ENCODE measurements at places on chromosomes 1 and 21.

GRCh38 chr1:160841079-160841478, 21.6 kb downstream of the CD244 start:
- DNase-seq, result no peak

DNA sequence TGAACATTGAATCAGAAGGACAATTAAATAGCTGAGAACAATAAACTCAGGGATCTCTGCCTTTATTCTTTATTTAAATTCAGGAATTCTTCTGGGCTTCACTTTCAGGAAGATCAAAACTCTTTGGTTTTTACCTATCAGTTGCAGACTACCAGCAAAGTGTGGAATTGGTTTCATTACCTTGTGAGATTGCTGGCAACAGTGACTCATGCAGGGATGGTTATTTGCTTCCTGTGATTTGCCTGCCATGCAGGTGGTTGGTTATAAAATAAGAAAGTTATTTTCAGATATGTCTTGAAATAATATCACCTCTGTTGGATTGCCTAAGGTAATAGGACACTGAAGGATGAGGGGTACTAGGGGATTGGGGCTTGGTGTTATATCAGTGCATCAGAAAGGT, 204.6 kb downstream of the PTBP2 start:
- DNase-seq, result no peak

GRCh38 chr1:162136760-162137159, 67.3 kb downstream of the NOS1AP start:
- peak; percentile 29 for DNase-seq

DNA sequence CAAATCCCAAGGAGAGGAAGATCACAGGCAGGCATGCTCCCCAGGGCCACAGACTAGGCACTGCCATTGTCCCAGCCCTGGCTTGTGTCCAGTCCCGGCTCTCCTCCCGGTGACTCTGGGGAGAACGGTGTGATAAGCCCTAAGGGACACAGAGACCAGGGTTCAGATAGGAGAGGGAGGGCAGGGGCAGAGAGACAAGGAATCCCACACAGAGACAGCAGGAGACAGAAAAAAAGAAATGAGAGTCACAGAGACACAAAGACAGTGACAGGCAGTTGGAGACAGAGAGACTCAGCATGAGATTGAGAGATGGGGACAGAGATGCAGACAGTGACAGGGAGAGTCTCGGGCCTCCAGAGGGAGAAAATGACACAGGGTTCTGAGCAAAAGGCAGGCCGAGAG, 361 bp downstream of the INSRR start:
- no peak for DNase-seq

GRCh38 chr1:24108334-24109165, 3.4 kb downstream of the MYOM3 start:
- no peak for DNase-seq

DNA sequence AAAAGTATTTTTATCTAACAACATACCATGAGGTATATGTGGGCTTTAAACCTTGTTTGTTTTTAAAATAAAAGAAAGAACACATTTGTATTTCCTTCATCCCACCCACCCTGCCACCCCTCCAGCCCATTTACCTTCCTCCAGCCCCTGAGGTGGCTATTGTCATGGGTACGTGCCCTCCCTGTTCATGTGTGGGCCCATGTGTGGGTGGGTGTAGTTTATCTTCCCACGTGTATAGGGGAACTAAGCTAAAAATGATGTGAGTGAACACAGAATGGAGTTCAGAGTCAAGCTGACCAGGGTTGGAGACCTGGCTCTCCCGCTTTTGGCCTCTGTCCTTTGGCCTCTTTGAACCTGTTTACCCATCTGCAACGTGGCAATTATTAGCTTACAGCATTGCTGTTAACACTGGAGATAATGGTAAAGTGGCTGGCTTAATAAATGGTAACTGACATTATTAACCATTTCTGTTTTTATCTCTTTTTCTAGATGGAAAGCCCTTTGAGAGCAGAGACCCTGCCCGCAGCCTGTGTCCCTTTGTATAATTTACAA, 78.1 kb upstream of the WDR26 start:
- DNase-seq, result no peak

Measured in glomerular endothelial cell (primary cell).